NCI-H524 treated with DMSO at 0.1 percent for 48 hours (cell line): ENCODE measurements at places on chromosomes 16 and 17.

DNA sequence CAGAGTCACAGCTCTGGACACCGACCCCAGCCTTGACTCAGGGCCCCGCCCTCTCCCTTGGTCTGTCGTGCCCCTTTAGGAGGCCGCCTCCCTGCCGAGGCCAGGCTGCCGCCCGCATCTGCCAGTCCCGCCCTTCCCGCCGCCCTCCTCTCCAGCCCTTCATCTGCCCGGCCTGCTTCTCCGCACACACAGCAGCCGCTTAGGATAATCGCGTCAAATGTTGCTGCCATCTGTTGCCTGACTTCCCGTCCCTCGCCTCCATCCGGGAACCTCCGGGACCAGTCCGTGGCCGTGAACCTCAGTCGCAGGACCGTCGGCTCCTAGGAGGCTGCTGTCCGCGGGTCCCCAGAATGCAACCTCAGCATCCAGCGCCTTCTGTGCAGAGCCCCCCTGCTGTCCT, 11.9 kb downstream of the GSE1 start:
- DNase-seq: peak; percentile 90

GRCh38 chr17:54353789-54354525, 531.2 kb downstream of the KIF2B start:
- no peak for DNase-seq

GRCh38 chr17:65287040-65287439, 149.9 kb downstream of the RGS9 start:
- DNase-seq: no peak

- DNase-seq: no peak
Observed at GRCh38 chr17:46262271-46262670, 32.7 kb upstream of the LRRC37A start.

DNA sequence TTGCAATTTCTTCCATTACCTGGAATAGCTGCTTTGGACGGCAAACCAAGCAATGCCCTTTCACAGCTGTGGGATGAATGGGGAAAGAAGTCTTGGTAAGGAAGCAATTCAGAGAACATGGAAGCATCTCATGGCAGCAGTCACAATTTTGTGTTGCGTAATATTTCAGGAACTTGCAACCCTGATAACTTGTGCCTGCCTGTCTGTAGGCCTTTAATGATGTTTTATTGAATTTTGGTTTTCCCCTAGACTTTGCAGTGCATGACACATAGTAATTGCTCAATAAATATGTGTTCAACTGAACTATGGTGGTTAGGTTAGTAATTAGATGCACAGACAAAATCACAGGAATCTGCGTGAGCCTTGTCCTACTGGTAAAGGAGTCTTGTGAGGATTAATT, 439.5 kb downstream of the WWOX start:
- DNase-seq: no peak

DNA sequence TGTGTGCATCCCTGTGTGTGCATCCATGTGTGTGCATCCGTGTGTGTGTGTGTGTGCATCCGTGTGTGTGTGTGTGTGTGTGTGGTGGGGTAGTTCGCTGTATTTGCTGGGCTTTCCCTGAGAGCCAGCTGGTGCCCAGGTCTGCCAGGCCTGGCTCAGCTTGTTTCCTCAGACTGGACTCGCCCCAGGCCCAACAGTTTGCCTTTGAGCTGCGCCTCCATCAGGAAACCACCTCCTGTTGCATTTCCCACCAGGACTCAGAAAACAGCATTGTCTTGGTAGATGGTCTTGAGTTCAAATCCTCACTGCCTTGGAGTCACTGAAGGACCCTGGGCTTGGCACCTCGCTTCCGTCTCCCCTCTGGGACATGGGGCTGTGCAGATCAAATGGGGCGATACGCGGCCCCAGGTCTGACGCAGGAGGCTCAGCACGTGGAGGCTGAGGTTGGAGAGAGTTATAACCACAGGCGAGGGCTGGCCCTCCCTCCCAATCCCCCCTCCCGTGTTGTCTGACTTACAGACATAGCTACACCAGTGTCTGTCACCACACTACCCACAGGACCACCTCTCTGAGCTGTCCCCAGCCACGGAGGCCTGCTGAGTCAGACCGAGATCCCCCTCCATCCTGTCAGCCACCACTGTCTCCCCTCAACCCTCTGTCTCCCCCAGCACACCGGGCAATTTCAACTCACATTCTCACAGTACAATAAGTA, 4.7 kb downstream of the ITGAE start:
- DNase-seq: no peak

DNA sequence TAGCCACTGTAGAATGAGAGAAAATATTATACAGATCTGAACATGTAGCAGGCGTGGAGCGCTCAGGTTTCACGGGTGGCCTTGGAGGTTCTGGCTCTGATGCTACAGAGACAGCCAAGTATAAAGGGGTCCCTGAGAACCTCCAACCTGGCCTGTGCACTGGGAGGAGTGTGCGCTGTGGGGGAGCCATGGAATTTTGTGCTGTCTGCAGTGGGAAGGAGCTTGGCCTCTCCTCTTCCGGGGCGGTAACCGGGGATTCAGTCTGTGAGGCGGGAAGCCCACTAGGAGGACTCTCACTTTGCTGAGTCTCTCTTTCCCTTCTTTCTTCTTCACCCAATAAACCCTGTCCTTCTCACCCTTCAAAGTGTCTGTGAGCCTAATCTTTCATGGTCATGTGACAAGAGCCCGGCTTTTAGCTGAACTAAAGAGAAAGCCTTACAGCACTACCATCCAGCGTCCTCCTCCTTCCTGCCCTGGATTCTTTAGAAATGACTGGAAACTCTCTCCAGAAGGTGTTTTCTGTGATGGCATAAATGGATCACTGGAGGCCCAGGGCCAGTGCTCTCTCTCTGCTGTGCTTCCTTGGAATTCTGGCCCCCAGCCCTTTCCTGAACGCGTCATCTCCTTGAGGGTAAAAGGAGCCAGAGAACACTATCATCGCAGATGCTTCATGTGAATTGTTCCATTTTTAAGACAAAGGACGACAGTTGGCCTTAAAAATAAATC, 232.1 kb upstream of the CACNG5 start:
- no peak for DNase-seq

GRCh38 chr16:82598771-82599170, 28.0 kb upstream of the CDH13 start:
- DNase-seq: no peak

DNA sequence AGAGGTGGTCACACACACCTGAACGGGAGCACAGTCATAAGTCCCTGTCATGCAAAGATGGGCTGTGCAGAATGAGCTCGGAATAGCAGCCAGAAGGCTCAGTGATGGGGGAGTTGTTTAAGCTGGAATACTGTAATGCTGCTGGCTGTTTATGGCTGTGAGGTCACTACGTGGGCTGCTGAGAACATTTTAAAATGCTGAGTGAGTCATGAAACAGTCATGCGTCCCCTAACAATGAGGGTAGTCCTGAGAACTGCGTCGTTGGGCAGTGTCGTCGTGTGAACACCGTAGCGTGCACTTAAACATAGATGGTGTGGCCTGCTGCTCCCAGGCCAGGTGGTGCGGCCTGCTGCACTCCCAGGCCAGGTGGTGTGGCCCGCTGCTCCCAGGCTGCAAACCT, 39.7 kb downstream of the TBCD start:
- no peak for DNase-seq

DNA sequence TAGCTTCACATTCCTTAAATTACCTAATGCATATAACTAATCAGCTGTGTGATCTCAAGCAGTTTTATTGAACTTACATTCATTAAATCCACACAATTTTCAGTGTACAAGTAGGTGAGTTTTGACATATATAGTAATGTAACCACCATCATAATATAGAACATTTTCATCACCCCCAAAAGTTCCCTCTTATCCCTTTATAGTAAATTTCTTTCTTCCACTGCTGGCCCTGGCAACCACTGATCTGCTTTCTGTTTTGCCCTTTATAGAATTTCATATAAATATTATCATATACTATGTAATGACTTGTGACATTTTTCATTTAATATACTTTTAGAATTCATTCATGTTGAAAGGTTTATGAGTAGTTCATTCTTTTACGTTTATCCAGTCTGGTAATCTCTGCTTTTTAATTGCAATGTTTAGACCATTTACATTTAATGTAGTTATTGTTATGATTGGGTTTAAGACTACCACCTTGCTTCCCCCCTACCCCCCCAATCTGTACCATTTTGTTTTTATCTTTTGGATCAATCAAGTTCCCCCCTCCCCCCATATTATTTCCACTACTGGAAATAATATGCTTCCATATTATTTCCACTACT, 125.3 kb upstream of the NACA2 start:
- DNase-seq: no peak

GRCh38 chr17:32880671-32881453, 3.9 kb upstream of the MYO1D start:
- DNase-seq: no peak

- peak; percentile 20 for DNase-seq
Observed at GRCh38 chr17:80252871-80253270, 7.8 kb upstream of the RNF213 start.

GRCh38 chr16:63080746-63081145, 1044.5 kb upstream of the CDH8 start:
- no peak for DNase-seq

- no peak for DNase-seq
Observed at GRCh38 chr16:8775359-8775758, 22.1 kb downstream of the TMEM186 start.

DNA sequence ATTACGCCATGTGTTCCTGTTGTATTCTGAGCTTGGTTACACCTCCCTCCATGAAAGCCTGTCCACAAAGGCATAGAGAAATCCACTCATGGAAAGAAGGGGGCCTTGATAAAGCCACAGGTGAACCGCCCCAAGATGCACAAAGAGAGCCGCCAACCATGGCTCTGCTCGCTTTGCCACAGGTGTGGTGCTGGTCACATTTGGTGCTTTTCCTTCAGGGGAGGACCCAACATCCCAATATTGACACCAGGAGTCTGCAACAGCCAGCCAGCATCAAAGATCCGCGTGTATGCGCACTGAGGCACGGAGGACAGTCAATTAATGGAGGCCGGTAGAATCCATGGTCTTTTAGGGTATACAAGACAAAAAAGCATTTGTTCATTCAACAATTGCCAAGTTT, 7.3 kb downstream of the ABCA3 start:
- DNase-seq: no peak

DNA sequence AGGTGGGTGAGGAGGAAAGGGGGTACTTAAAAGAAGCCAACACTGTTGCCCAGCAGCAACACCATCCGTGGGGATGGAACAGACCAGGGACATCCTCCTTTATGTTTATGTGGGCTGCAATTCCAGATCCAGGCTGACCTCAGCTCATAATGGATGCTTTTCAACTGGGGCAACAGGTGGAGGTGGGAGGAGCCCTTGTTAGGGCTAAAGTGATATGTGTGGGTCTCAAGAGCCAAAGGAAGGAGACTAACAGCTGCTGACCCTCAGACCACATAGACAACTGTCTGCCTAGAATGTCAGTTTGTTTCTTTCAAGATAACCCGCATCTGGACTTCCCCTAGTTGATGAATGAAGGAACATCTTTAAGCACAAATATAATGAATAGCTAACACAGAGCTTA, 2.0 kb upstream of the INPP5K start:
- no peak for DNase-seq

- DNase-seq: no peak
Observed at GRCh38 chr17:22692066-22692805, 999.9 kb downstream of the KCNJ18 start.

GRCh38 chr16:69890114-69890891, 60.8 kb upstream of the CLEC18A start:
- no peak for DNase-seq

DNA sequence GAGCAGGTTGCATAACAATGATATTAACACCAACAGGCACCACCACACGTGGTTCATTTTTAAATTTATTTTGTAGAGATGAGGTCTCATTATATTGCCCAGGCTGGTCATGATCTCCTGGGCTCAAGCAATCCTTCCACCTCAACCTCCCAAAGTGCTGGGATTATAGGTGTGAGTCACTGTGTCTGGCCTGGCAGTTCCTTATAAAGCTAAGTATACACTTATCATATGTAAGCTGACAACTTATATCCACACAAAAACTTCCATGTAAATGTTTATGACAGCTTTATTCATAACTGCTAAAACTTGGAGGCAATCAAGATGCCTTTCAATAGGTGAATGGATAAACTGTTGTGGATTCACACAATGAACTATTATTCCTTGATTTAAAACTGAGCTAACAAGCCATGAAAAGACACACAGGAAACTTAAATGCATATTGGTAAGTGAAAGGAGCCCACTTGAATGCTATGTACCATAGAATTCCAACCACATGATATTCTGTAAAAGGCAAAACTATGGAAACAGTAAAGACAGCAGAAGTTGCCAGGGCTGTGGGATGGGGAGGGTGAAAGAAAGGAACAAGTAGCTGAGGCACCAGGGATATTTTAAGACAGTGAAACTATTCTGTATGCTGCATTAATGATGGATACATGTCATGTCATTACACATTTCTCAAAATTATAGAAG, 156.5 kb upstream of the KCNJ18 start:
- no peak for DNase-seq

DNA sequence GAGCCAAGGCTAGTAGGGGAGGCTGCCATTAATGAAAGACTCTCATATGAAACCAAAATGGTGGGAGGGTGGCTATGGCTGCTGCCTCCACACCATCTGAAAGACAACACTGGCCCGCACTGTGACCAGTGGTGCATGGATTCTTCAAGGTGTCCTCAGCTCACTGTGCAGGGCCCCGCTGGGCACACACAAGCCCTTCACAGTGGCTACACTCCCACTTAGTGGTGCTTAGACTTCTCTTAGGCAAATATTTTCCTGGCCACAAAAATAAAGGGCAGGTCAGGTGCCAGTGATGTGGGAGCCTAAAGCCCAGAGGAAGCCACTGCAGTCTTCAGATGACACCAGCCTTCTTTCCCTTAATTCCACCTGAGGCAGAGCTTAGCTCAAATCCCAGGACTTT, 38.1 kb upstream of the IRX3 start:
- no peak for DNase-seq

- DNase-seq: no peak
Observed at GRCh38 chr17:3892095-3892998, 506 bp downstream of the CAMKK1 start.

- DNase-seq: no peak
Observed at GRCh38 chr16:519425-519824, 8.1 kb upstream of the CAPN15 start.

DNA sequence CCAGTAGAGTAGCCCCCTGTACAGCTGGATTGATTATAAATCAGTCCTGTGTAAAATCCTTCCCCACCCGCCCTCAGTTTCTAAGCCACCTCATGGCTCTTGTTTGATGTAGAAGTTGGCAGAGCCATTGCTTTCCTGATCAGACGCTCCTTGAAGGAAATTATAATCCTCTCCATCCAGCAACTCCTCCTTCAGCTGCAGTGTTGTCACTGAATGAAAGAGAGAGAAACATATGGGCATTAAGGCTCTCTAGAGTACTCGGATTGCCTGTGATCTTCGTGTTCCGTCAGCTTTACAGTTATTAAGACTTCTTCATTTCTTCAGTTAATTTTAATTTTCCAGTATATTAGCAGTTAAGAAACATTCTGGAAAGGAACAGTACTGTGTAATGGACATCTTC, 14.3 kb downstream of the NME2 start:
- peak; percentile 75 for DNase-seq

- DNase-seq: no peak
Observed at GRCh38 chr16:57379579-57379978, 7.3 kb downstream of the CX3CL1 start.

DNA sequence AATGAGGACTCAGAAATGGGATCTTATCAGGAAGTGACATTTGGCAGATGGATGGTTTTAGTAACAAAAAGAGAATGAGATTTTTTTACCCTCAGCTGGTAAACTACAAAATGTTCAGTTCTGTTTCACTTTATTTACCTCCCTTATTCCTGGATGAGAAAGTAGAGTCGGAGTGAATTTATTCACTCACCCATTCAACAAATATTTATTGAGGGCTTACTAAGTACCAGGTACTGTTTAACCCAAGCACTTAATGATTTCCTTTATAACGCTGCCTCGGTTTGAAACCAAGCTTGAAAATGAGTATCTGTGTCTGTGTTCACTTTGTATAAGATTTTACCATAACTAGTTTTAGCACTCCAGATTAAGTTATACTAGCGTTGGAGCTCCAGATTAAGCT, 38.1 kb downstream of the CDRT15 start:
- no peak for DNase-seq
